Amniotic epithelial cell (primary cell): ENCODE measurements at places on chromosomes 6 and 20.

DNA sequence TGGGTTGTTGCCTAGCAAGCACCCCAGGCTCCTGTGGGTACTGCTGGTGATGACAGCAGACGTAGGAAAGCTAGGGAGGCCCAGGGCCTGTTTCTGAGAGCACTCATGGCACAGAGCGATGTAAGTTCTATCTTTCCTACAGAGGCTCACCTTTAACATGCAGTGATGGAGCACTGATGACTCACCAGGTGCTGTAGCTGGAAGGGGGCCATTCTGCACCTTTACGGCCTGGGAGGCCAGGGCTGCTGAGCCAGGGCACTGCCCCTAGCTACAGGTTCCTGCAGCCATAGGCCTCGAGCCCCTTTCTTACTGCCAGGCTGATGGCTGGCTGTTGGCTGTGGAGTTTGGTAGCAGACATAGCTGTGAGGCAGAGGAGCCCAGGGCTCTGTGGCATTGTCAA lies 31.1 kb upstream of the GPR6 start:
- DNase-seq: no peak

DNA sequence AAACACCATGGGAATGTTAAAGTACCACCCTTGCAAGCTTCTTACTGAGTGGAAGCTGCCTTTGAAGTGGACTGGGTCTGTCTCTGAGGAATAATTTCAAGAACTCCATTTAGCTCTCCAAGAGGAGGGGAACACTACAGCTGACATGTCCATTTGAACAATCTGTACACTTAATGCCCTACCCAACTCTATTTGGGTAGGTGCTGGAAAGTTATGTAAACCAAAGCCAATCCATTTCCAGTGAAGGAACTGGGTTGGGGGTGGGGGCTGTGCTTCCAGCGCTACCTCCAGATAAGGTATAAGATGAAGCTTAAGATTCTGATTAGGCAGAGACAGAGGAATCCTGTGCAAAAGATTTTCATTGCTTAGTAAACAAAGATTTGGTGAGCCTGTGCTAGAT lies 122.0 kb downstream of the TCP11 start:
- DNase-seq: no peak

GRCh38 chr6:20180935-20181334 lies 31.3 kb downstream of the MBOAT1 start:
- no peak for DNase-seq

DNA sequence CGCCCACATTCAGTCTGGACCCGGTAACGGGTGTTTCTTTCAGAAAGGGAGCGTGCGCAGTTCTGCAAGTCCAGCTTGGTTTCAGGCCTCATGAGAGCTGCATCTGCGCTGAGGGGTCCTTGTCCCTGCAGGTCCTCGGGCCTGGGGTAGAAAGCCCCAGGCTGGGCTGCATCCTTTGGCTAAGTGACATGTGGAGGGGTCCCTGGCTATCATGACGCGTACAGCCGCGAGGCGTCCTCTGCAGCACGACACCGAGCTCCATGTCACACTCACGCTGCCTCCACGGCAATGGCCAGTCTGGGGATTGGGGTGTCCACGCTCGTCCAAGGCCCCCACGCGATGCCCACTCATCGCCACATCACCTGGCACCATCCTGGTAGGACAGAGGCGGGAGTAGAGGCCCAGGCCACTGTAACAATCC lies 1.7 kb upstream of the KIF25 start:
- no peak for DNase-seq

DNA sequence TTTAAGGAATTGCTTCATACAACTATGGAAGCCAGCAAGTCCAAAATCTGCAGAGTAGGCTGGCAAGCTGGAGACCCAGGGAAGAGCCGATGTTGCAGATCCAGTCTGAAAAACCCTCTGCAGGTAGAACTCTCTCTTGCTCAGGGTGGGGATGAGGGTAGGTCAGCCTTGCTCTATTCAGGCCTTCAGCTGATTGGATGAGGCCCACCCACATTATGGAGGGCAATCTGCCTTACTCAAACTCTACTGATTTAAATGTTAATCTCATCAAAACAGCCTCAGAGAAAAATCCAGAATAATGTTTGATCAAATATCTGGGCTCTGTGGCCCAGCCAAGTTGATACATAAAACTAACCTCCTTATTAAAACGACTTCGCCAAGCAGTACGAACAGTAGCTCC lies 29.7 kb upstream of the RNF24 start:
- no peak for DNase-seq

- DNase-seq: no peak
These were observed 11.7 kb upstream of the HCK start for GRCh38 chr20:32040142-32040953.

DNA sequence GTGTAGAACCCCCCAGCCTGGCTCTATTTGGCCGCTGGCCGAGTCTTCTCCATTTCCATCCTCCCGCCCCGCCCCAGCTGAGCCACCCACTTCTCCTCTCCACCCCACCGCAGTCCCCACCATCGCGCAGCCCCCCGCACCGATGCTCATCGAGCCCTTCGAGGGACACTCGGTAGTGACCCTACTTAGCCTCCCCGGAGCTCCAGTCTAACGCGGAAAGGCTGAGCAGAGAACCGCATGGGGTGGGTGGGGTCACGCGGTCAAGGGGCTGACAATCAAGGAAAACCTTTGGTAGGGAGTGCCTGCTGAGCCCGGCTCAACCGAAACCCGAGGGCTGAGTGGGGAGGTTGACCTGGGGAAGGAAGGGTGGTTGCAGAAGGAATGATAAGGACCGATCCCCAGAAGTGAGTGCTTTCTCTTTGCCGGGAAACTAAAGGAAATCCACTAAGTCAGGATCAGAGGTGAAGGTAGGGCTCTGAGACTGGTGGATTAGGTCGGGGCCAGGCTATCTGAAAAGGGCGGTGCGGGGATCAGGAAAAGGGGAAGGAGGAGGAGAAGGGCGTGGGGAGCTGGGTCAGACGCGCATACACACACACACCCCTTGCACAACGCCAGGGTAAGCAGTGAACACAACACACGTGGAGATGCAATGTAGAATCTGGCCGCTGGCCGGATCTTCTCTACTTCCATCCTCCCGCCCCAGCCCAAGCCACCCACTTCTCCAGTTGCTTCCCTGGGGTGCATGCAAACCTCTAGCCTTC lies 49.8 kb downstream of the CPXM1 start:
- peak; percentile 66 for DNase-seq

GRCh38 chr6:68779366-68779765 lies 144.3 kb downstream of the ADGRB3 start:
- DNase-seq: no peak

- DNase-seq: peak; percentile 50
These were observed 107.8 kb upstream of the SHLD1 start for GRCh38 chr20:5642155-5642981.

DNA sequence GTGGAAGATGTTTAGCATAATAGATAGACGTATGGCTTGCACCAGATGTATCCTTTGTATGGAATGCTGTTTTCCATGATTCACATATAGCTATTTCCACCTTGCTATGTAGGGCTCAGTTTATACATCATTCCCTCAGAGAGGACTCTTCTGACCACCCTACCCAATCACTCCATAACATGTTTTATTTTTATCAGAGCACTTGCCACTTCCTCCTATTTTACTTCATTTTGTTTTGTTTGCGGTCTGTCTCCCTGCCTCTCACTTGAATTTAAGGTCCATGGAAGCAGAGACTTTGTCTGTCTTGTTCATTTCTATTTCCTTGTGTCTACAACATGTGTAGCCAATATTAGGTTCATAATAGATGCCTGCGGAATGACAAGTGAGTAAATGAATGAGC lies 266.9 kb upstream of the CITED2 start:
- DNase-seq: no peak

DNA sequence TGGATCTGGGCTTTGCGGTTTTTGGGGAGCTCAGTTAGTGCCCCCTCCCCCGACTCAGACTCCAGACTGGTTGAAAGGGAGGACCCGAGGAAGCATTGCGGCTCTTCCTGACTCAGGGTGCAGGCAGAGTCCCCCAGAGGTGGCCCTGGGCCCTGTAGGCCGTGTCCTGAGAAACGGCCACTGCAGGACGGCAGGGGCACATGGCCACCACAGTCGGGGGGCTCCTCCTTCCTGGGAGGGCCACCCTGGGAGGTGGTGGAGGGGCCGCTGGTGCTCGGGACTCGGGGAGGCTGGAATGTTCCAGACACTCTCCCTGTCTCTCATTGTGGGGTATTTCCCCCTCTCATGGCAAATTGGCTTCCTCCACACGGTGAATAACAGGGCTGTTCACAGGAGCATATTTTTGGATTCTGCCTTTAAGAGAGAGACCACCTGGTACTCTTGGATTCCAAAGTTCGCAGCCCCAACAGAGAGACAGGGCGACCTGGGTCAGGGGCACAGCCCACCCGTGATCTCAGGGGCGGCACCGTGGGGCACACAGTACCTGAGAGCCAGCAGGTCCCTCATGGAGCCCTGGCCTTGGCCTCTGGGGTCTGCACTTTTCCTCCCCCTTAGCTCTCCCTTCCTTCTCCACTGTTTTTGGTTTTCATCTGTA lies 35.7 kb downstream of the FRMD1 start:
- no peak for DNase-seq

GRCh38 chr20:43794326-43794725 lies 67.5 kb upstream of the GTSF1L start:
- no peak for DNase-seq
